ENCODE measurements at places on chromosomes 13 and 19.

DNA sequence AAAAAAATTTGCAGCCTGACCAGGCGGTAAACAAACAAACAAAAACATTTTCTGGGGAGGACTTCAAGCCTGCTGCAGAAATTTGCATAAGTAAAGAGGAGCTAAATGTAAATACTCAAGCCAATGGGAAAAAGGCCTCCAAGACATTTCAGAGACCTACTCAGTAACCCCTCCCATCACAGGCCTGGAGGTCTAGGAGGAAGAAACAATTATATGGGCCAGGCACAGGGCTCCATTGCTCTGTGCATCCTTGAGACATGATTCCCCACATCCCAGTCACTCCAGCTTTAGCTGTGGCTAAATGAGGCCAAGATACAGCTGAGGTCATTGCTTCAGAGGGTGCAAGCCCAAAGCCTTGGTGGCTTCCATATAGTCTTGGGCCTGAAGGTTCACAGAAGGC lies 793.4 kb downstream of the SLITRK1 start:
- DNase-seq, result no peak

GRCh38 chr13:113086991-113087922 lies 18.3 kb upstream of the F7 start:
- no peak for DNase-seq

- no peak for DNase-seq
These were observed 5.4 kb downstream of the UPF3A start for GRCh38 chr13:114286808-114287207.

DNA sequence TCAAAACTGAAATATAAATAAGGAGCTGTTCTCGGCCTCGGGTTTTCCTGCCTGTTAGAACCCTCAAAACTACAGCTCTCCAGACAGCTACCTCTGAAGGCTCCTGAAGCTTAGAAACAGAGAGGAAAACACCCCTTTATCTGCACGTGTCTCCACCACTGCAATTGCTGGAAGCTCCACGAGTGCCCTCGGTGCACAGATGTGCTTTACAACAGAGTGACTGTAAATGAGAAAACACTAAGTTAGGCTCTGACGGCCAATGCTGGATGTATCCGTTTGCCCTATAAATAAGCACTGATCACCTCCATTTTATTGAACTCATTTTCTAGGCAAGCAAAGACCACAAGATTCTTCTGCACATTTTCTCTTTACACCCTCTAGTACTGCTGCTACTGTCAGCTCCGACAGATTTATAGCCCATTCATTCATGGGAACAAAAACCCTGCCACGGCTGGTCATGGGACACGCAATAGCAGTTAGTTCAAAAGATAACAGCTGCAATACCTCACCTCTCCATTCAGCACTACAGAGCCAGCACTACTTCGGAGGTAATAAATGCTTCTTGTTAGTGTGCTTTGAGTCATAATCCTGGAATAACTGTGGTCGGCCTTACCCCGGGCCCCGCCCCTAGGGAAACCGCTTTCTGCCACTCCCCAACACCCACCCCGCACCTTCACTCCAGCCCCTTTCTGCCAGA lies 241.1 kb upstream of the ZNF507 start:
- DNase-seq, result no peak

DNA sequence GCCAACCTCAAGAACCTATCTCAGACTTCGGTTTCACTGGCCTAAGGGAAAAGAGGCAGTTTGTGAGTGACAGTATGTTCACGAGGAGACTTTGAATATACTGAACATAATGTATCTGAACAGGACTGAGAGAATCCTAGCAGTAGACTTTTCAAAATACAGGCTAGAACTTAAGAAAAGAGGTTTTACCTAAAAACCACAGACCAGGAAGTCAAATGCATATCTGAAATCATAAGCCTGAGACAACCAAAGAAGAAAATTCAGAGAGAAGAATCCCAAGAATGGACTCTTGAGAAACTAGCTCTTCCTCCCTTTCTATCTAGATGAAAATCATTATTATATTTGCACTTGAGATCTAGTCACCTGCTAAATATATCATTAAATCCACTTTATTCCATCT lies 17.6 kb downstream of the MYCBP2 start:
- DNase-seq, result no peak

GRCh38 chr19:48770734-48771472 lies 15.6 kb downstream of the FGF21 start:
- DNase-seq, result no peak

DNA sequence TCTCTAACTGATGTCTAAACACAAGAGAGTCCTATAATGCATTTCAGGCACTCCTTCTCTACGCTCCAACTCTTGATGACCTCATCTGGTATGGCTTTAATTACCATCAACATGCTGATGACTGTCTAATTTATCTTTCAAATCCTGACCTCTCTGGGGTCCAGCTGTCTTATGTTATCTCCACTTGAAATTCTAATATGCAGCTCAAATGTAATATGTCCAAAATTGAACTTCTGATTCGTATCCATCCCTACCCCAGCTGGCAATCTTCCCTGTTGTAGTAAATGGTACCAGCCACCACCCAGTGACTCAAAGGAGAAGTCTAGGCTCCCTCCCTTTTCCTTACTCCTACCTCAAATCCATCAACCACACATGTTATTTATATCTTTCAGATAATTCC lies 288.0 kb upstream of the SLC10A2 start:
- no peak for DNase-seq

DNA sequence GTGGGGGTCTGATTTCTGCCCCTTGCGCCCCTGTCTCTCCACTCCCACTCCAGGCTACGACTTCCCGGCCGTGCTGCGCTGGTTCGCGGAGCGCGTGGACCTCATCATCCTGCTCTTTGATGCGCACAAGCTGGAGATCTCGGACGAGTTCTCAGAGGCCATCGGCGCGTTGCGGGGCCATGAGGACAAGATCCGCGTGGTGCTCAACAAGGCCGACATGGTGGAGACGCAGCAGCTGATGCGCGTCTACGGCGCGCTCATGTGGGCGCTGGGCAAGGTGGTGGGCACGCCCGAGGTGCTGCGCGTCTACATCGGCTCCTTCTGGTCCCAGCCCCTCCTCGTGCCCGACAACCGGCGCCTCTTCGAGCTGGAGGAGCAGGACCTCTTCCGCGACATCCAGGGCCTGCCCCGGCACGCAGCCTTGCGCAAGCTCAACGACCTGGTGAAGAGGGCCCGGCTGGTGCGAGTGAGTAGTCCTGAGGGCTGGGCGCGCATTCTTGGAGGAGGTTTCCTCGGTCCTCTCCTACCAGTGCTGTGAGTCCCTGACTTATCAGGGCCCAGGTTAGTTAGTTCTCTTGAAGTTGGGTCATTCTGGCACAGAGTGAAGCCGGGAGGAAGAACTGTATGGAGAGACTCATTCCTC lies 12.7 kb downstream of the EHD2 start:
- no peak for DNase-seq

GRCh38 chr13:100818711-100819110 lies 144.1 kb upstream of the TMTC4 start:
- DNase-seq, result no peak

- DNase-seq, result peak; percentile 70
These were observed 34.2 kb downstream of the TDRD3 start for GRCh38 chr13:60431108-60431700.

Measured in CD4-positive, alpha-beta T cell treated with Interleukin-2 at 100 ng/mL for 4 hours (primary cell).